ENCODE measurements at places on chromosomes 1 and 21.
A peak's percentile ranks its signal among the peaks of the same experiment; 100 is the strongest.

DNA sequence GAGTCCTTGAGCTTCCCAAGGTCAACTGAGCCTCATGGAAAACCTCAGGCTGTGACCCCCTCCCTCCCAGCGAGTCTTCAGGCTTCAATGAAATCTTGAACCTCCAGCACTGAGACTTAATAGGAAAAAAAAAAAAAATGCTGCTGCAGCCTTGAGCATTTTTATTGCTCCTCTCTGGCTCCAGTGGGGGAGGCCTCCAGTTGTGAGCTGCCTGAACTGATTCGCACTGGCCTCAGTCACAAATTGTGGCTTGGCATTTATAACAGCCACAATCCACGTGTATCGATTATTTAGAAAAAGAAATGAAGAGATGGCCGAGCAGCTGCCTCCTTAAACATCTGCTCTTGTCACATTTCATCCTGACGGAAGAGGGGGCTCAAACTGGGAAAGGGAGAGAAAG, 173.0 kb downstream of the PRDM2 start:
- no peak for DNase-seq

DNA sequence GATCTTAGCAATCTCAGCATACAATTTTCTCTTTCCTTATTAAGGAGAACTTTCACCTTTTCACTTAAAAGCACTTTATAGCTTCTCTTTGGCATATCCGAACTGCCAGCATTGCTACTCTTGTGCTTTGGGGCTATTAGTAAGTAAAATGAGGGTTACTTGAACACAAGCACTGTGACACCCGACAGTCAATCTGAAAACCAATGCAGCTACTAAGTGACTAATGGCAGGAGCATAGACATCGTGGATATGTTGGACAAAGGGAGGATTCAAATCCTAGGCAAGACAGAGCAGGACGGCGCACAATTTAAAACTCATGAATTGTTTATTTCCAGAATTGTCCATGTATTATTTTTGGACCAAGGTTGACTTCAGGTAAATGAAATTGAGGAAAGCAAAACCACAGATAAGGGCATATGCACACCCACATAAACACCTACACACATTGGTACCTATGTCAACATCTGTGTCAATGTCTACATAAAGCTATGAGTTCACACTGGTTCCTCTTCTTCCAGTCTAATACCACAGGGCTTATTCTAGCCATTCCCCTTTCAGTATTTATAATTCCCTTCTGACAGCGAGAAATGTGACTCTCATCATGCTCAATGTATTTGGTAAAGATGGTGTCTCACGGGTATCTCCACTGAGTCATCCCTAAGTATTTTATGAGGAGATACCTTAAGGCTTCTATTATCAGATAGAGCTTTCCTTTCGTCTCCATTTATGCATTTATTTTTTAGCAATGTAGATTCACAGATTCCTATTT, 75.3 kb upstream of the RALGPS2 start:
- DNase-seq = no peak

- no peak for DNase-seq
Measured at GRCh38 chr21:44834951-44835646, 17.2 kb upstream of the SUMO3 start.

- DNase-seq = no peak
Measured at GRCh38 chr1:63662841-63663240, 69.6 kb downstream of the PGM1 start.

GRCh38 chr1:211701733-211702132, 26.3 kb upstream of the NEK2 start:
- DNase-seq = no peak

DNA sequence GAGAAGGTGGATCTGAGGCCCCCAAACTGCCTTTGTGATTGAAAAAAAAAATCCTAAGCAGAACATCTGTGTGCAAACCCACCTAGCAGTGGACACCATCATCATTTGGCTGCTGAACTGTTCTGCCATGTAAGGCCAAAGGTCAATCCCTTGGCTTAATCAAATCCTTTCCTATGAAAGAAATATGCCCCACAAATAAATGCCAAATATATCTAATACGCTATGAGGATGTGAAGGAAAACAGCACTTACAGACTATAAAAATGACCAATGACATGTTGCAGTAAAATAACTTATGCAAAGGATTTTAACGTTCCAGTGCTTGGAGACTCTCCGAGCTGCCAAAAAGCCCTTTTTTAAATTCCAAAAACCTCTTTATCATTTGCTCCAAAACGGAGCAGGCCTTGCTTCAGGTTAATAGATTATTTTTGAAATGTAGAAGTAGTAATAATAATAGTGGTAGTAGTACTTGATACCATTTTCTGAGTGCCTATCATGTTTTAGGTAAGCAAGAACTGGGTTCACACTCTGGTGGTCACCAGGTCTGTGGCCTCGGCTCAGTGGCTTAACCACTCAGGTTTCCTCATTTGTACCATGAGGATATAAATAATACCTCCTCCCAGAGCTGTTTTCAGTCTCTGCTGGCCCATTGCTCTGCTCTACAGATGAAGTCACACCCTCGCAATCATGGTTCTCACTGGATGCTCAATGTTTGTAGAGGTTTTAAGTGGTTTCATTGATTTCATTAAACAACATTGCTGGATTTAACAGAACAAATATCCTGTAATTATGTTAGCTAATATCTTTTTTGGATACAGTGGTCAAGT, 47.9 kb upstream of the EDEM3 start:
- DNase-seq = no peak

DNA sequence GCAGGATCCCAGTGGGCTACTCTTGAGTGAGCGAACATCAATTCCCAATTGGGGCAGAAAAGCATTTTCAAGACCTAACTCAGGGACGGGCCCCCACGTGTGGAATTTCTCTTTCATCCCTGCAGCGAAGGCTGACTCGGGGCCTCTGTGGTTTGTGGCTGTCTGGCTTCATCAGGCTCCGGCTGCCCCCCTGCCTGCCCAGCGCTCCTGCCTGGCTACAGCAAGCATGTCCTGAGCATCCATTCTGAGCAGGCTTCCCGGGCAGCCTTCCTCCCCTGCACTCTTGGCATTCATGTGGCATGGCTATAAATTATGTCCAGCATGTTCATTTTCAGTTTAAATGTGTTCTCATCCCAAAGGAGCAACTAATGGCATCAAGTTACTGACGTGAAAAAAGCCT, 588.1 kb downstream of the KIF26B start:
- no peak for DNase-seq

- DNase-seq = no peak
Measured at GRCh38 chr1:205672395-205672889, 7.9 kb downstream of the SLC45A3 start.

DNA sequence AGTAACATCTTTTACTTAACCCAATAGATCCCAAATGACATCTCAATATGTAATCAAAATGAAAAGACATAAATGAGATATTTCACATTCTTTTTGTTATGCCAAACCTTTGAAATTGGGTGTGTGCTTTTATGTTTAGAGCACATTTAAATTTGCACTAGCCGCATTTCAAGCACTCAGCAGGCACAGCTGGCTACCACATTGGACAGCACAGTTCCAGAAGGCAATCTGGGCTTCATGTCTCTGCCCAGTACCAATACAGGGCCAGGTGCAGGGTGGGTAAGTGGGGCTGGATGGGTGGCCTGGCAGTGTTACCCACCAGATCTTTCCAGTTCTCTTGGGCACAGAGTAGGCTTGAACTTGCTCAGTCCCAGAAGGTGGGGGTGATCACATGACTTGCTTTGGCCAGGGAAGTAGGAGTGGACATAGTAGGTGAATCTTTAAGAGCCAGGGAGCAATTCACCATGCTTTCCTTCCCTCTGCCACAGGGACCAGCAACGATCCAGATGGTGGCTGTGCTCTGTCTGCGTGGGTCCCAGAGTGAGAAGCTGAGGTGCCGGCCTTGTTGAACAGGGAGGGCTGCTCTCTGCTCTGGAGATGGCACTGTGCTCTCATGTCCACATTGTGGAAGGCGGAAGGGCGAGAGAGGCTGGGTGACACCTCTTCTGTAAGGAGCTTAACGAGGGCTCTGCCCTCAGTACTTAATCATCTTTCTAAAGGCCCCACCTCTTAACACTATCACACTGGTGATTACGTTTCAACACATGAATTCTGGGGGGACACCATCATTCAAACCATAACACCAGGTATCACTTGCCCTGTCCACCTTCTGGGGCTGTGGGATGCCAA, 261.4 kb downstream of the GRIK3 start:
- DNase-seq = no peak

- DNase-seq = no peak
Measured at GRCh38 chr1:147781056-147781471, 20.7 kb upstream of the GJA5 start.

GRCh38 chr1:153545067-153546055, at the start of gene S100A4:
Gene S100A4, minus strand, starts transcription at chr1:153545806. Its CDS starts 1,012 bp downstream, at chr1:153544794.
- DNase-seq = peak; percentile 99

- DNase-seq = no peak
Measured at GRCh38 chr1:244854166-244854565, 10.2 kb downstream of the HNRNPU start.

DNA sequence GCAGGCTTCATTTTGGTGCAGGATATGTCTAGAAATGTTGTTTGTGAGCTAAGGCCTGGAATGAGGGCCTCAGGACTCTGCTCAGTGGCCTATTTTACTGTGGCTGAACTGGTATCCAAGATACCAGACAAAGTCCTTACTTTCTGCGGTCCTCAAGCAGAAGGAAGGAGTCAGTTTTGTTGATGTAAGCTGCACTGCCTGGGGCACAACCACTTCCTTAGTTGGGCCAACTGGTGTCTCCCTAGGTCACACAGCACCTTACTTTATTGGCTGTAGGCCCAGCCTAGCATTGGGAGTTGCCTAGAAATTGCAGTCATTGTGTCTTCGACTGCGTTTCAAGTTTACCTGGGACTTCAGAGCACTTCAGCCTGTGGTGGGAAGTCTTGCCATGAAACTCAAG, 1322.7 kb downstream of the AMY1C start:
- no peak for DNase-seq

All from adipocyte (in vitro differentiated cells).